ENCODE measurements at places on chromosomes 16 and 17.

DNA sequence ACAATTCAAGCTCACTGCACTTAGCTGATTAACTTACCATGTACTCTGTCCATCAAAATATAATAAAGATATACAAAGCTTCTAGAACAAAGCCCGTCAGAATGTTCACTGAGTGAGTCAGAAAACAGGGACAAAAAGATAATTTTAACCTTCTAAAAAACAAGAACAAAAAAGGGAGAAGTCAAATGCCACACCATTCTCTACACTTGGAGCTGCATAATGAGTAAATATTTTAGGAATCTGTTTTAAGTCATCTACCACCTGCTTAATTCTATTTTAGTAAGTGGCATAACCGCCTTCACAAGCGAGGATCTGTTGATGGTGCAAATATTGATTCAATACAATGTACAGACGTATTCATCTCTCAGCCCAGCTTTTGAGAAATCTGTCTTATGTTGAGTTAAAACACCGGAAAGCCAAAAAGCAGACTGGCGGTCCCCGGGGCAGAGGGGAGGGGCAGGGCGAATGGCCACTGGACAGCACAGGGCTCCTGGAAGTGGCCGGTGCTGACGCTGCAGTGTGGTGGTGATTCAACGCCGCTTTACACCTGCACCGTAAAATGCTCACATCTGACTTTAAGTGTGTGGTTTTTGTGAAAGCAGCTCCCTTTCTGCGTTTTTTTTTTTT is 20.1 kb downstream of the RAB40B start:
- no peak for DNase-seq

GRCh38 chr17:81651692-81652091 is 4.7 kb downstream of the PDE6G start:
- DNase-seq = no peak

DNA sequence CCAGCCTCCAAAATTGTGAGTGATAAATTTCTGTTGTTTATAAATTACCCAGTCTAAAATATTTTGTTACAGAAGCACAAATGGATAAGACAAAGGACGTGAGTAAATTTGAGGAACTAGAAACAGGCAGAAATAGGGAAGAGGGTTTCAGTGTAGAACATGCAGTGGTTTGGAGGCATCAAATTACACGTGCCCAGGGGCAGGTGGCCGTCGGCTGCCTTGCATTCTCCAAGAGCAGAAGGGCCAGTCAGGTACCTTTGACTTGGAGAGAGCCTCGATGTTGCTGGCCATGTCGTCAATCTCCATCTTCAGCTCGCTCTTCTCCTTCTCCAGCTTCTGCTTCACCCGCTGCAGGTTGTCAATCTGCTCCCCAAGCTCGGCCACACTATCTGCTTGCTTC is 54.3 kb downstream of the MYH13 start:
- no peak for DNase-seq

DNA sequence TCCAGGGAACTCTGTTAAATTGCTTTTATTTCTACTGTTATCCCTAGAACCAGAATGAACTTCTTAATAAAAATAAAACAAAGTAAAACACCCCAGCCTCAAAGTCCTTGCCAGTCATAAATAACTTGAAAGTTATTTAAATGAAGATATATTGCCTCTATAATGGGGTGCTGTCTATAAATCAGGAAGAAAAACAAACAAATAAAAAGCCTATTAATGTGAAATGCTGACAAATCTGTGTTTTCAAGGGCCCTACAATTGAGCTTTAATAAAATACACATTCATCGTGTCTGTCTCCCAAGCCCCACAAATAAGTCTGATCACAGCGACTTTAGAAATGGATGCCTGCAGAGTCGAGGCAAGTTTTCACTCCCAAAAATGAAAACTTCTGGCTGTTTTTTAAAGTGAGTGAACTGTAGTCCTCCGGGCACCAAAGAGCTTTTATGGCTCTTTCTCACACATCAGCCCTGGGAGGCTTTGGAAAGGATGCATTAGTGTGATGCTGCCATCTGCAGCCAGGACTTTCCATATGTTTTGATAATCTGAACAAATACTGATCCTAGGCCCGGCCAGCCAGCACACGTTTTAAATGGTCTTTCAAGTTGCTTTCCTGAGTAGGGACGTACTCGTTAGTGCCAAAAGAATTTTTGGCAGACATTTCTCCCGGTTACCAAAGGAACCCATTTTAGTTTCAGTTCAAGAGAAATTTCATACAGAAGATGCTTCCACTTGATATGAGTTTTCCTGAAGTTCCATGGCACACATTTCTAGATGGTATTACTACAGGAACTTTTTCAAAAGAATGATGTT is 16.3 kb downstream of the NACA2 start:
- DNase-seq = peak; percentile 70

GRCh38 chr16:74942566-74942965 is 42.4 kb downstream of the WDR59 start:
- no peak for DNase-seq

DNA sequence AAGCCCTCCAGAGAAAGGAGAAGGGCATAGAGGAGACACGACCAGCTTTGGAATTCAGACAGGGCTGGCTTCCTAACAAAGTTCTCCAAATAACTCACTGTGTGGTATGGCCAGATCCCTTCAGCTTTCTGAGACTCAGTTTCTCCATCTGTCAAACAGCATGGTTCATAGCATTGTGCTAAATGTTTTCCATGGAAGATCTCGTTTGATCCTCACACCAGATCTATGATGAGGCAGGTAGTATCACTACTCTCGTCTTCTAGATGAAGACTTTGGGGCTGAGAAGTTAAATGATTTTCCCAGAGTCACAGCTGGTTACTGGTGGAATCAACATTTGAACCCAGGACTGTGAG is 507.3 kb downstream of the HAPSTR1 start:
- DNase-seq = no peak

DNA sequence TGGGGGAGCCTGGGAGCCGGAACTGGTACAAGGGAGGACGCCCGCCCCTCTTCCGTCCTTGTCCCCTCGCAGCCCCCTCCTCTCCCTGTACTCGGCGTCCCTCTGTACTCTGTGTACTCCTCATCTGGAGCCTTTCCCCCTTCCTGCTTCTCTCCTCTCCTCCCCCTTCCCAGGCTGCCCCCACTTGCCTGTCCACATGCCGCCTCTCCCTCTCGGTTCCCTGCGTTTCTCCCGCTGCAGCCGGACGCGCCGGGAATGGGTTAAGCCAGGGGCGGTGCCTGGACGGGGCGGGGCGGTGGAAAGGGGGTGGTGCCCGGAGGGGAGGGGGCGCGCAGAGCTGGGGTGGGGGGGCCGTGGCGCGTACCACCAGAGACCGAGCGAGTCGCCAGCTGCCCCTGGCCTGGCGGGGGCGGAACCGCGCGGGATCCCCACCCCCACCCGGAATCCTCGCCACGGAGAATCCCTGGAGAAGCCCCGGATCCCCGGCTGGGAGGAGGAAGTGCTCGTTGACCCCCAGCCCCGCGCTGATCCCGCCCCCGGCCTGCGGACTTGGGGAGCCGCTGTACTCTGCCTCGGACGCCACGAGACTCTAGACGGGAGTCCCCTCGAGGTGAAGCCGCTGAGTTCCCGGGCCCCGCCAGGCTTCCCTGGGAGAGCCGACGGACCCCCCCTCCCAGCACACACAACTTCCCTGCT is 22.6 kb downstream of the GJD3 start:
- peak; percentile 95 for DNase-seq

DNA sequence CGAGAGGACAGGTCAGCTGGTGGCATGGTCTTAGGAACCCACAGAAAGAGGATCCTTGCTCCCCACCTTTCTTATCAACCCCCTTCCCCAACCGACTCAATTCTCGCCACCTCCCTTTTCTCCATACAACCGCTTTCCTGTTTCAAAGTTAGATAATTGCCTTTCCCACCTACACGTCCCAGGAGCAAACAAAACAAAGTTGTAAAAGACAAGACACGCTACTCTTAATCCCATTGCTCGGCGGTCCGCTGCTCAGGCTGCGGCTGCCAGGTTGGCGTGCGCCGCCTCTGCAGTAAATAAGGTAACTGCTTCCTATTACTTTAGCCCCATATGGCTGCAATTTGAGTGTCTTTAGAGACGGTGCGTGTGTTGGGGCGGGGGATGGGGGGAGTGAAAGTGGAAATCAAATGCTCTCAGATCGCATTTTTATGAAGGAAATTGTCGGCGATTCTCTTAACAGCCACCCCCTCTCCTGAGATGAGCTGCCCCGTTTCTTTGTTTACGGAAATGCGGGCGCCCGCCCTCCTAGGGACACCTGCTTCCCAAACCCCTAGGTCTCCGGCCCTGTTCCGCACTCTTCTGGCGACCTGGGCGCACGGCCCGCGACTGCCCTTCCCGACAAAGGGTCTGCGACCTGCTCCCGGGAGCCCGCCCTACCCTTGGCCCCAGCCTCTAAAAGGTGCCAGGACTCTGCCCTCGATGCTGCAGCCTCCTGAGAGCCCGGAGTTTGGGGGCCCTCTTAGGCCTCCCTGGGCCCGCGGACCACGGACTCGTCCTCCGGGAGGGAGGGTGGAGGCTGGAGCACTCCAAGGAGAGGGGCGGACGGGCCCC is 3.7 kb upstream of the CBX8 start:
- peak; percentile 87 for DNase-seq

DNA sequence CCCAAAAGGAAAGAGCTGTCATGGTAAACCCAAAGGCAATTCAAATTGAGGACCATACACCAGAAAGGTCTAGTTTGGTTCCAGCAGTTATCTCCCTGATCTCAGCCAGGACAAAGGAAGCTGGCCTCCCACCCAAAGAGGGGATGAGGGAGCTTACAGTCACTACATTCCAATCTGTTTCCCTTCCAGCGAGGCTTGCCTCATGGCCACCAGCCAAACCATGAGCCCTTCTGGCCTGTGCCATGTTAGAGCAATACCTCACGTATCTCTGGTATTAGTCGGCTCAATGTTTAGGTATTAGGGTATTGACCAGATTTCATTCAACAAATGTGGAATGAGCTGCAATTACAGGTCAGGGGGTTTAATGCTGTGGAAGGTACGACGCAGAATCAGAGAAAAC is 8.4 kb downstream of the NDUFAB1 start:
- no peak for DNase-seq

Data from WERI-Rb-1 (cell line).